ENCODE measurements at places on chromosomes 3 and 15.

GRCh38 chr15:69034352-69034751, 19.9 kb downstream of the NOX5 start:
- DNase-seq, result peak; percentile 89

DNA sequence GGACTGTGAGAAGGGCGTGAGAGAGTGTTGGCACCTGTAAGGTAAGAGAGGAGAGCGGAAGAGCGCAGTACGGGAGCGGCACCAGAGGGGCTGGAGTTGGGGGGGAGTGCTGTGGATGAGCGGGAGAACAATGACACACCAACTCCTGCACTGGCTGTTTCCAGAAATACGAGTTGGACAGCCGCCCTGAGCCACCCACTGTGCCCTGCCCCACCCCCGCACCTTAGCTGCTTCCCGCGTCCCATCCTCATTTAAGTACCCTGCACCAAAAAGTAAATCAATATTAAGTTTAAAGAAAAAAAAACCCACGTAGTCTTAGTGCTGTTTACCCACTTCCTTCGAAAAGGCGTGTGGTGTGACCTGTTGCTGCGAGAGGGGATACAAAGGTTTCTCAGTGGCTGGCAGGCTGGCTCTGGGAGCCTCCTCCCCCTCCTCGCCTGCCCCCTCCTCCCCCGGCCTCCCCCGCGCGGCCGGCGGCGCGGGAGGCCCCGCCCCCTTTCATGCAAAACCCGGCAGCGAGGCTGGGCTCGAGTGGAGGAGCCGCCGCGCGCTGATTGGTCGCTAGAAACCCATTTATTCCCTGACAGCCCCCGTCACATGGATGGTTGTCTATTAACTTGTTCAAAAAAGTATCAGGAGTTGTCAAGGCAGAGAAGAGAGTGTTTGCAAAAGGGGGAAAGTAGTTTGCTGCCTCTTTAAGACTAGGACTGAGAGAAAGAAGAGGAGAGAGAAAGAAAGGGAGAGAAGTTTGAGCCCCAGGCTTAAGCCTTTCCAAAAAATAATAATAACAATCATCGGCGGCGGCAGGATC, at the start of gene SOX2:
SOX2 (plus strand) TSS at position 601 of the 811 bp plus-strand sequence. CDS start 436 bp downstream, outside the sequence.
- DNase-seq, result peak; percentile 21

- DNase-seq, result no peak
Observed at GRCh38 chr3:112261742-112262141, 32.3 kb downstream of the SLC9C1 start.

DNA sequence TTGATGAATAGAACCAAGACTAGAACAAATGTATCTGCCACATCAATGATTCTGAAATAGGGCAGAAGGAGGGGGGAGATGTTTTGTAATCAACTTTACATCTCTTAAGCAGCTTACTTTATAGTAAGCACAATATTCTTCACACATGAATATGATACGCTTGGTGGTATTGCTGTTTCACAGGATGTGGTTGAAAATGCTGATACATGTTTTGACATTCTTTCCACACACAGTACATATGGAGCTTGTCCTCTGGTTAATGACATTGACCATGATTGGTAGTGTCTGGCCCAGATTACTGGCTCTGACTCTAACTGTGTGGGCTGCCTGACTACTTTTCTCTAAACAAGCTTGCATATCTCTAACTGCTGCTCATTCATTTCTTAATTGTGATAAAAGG, 168.9 kb downstream of the KLHL25 start:
- DNase-seq, result peak; percentile 92

DNA sequence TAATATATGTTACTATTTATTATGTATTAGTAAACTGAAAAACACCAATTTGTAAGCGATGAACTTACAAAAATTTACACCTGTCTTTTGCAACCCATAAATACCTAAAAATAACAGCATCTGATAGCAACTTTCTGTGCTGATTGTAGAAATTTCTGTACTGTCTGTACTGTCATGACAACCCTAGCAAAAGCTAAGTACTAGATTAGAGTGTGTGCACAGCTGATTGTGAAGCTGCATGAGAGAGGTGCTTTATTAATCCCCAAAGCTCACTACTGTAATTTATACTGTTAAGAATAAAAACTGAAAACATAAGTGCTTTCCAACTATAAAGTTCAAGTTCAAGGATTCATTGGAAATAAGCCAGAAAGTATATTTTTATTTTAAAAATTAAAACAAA, 815 bp downstream of the BCL2A1 start:
- DNase-seq, result no peak

DNA sequence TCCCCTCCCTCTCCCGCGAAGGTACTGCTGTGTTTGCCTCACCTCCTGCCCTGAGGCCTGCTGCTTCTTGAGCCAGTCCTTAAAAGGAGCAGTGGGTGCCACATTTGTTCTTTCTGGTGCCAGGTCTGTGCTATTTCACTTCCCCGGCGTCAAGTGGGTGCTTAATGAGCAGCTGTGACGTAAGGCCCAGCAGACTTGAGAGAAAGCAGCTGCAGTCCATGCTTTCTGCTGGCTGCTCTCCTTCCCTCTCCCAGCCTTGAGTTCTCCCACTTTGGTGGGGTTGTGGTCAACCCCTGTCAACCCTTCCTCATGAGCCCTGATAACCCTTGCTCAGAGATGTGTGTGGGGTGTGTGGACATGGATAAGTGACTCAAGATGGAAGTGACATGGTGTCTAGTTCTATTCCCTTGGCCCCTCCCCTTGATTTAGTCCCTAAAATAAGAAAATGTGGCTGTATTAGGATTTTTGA, 6.9 kb downstream of the INAFM2 start:
- no peak for DNase-seq

- DNase-seq, result no peak
Observed at GRCh38 chr3:193842029-193842798, 249.2 kb downstream of the OPA1 start.

DNA sequence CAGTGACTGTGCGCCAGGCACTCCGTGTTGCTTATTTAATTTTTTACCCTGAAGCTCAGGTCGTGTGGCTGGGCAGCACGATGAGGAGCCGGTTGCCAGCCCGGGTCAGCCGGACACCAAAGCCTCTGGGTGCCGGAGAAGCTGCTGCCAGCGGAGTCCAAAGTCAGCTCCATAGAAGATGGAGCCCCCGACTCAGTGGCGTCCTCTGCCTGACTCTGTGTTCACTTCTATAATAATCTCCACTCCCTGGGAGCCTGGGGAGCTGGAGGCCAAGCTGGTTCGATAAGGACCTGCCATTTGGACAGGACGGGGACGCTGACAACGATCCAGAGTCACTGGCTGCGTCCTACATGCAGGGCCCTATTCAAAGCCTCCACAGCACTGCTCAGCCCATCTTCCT, 78.6 kb downstream of the VGLL4 start:
- DNase-seq, result no peak

DNA sequence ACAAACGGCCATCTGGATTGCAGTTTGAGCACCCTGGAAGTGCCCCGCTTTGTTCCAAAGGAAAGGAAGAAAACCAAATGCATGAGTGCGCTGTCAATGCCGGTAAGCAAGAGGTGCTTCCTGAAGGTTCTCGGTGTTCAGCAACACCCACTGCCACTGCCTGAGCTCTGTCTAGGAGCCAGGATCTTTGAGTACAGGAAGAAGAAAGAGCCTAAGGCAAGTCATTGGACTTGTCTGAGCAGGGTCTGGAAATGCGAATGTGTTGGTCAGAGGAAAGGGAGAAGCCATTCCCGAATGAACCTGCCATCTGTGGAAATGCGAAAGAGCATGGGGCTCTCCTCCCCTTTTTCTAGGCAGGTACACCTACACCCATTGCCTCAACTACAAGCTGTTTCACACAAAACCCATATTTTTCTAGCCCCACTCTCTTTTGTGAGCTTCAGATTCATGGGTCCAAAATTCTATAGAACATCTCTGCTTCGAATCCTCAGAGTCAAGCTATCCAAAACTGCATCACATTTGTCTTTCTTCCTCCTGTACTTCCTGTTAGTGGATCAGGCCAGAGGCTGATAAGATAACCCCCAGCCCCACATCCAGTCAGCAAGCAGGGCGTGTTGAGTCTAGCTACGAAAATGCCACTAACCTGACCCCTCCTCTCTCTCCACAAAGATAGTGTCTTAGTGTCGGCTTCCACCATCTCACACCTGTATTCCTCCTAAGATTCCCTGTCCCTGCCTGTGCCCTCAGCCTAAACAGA, 55.6 kb upstream of the C15orf61 start:
- no peak for DNase-seq

DNA sequence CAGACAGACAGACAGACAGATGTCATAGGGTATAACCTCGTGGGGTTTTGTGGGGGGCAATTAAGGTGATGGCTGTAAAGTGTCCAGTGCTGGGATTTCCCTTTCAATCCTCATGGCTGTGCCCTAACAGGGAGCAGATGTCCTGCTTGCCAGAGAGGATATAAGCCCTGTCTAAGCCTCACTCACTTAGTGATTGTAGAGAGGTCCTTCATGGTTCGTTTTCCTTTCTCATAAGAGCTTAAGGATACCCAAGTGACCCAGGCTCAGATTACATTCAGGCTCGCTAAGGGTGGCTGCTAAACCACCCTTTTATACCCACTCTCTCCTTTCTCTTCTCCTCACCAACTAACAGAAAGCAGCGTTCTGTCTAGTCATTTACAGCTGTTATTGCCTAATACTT, 19.2 kb downstream of the LYSMD2 start:
- DNase-seq, result no peak

DNA sequence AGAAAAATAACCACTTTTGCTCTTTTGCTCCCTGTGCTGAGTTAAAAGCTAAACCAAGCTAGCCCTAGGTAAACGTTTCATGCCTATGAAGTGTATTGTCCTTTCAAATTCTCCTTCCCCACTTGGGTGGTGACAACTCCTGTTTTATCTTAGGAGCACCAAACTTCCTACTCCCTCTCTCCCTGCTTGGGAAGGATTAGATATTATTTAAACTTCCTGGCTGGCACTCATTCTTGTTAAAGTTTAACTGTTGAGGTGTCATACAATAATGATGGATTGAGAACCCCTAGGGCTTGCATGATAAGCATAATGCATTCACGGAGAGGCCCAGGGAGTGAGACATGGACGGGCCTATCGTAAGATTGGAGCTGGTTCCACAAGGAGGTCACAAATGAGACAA, 29.5 kb downstream of the B4GALT4 start:
- DNase-seq, result no peak

DNA sequence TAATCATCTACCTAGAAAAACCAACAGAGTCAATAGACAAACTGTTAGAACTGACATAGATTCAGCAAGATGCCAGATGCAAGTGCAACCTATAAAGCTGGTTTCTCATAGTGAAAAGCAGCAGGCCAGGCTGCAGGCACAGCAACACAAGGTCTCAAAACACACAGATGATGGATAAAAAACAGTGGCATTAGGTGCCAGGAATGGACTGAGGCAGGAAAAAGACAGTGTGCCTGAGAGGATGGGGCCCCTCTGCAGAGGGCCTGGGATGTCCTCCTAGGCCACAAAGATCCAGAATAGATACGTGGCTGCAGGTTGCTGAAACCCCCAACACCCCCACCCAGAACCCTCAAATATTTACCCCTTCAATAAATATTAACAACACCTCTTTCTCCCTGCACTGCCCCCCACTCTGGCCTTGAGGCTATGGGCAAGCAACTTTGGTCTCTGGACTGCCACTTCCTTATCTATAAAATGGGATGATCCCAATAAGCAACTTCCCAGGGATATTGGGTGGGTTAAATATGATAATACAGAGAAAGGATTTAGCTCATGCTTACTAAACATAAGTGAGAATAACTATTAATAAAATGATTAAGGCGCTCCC, 35.2 kb upstream of the FGD5 start:
- no peak for DNase-seq

GRCh38 chr15:32730677-32731654, 13.2 kb downstream of the GREM1 start:
- no peak for DNase-seq

DNA sequence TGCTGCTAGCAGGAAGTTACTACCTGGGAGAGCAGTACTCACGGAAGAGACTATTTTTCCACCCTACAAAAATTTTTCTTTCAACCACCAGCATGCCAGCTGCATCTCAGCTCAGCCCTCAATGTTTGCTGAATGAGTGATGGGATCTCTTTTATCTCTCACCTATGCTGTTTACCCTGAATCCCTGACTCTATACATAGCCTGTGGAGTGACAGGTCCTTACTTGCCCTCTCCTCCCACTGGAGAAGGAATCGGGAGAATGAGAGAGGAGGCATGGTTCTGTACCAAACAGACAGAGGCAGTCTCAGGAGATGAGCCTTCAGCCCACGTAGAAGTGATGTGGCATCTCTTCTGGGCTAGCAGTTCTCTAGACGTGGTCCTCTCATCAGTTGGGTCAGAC, 6.7 kb upstream of the DGKG start:
- DNase-seq, result no peak

GRCh38 chr3:111069974-111070771, 1.4 kb upstream of the NECTIN3 start:
- no peak for DNase-seq

GRCh38 chr3:139836698-139837464, 98.1 kb upstream of the CLSTN2 start:
- DNase-seq, result no peak

DNA sequence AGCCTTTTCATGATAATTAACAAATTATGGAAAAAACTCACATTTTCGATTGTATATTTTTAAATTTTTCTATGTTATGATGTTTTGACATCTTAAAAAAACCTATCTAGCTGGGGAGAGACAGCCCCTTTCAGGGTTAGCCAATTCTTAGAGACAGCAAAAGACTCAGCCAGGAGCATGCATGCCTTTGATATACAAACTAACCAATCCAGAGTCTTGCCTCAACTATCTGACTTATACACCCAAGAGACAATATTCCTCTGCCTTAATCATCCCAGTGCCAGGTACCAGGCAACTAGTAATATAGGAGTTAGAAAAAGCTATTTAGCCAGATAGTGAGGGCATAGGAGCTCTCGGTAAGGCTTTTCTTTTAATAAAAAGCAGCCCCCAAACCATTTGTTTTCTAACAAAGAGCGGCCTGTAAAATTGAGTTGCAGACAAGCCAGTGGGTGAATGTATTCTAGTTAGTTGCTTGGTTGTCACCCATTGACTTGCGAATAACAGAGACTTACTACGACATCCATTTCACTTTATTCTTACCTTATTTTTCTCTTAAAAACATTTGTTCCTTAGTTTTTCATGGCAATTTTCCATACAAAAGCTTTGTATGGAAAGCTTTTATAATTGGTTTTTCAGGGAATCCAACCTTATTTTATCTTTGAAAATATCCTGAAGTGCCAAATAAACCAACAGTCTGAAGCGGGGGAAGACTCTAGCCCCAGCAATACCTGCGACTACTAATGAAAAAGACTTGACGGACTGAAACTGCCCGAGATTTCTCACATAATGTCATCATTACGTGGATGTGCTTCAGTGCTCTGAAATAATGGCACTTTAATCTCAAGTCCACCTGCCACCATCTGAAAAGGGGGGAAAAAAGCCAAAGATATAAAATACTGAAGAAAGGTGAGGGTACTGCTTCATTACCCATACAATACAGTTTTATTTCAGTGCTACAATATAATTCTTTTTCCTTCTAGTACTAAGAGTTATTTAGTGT, 64.6 kb upstream of the ATP2C1 start:
- DNase-seq, result no peak

GRCh38 chr15:92907229-92907628, 7.1 kb downstream of the CHD2 start:
- DNase-seq, result no peak

- no peak for DNase-seq
Observed at GRCh38 chr3:151630035-151630434, 103.7 kb upstream of the AADACL2 start.

Data from fibroblast of mammary gland (primary cell).